ENCODE measurements at places on chromosomes 4 and X. TPM values are rescaled to one million over a fixed set of nuclear protein-coding genes. Genes with fewer than 3 reads are reported as not detected.
A peak's percentile ranks its signal among the peaks of the same experiment; 100 is the strongest.

DNA sequence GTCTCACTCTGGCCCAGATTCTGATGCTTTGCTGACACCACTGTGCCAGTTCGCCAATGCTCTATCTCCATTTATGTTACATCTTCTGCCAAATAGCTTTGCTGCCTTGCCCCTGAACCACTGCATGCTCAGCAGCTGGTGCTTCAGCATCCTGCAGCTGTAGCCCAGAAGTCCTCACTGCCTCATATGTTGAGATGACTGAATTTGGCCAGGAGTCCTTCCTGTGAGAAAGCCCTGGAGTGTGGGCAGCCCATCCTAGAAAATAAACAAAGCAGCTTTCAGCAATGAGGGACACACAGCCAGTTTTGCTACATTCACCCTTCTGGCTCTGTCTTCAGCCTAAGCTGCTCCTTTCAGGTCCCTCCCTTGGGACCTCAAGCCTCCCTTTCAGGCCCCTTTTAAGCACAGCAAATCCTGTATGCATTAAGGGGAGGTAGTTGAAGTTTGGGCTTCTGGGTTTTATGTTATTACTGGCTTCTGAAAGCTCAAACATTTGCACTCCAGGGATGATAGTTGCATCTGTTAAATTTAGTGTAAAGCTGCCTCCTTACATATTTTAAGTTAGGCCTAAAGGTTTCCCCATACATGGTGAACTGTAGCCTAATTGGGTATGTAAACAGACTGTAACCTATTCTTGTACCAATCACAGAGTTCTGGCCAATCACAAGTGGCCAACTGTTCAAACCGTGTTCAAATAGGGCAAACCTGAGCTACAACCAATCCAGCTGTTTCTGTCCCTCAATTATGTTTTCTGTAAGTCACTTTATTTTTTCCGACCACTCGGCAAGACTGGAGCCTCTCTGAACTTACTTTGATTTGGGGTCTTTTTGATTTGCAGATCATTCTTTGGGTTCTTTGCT, 2.1 kb upstream of the TMEM165 start:
- H3K4me3 ChIP-seq, result no peak overlapping the region
- H3K36me3 ChIP-seq, result peaks cover 36% of the 10 kb centered on the region
- DNase-seq, result no peak

- peaks cover 8% of the 10 kb centered on the region for H3K4me1 ChIP-seq
- H3K27ac ChIP-seq, result no peak overlapping the region
- no peaks in the 10 kb centered on the region for H3K36me3 ChIP-seq
- no peak for DNase-seq
Measured at GRCh38 chrX:109797311-109797975, 64.4 kb upstream of the ACSL4 start.

DNA sequence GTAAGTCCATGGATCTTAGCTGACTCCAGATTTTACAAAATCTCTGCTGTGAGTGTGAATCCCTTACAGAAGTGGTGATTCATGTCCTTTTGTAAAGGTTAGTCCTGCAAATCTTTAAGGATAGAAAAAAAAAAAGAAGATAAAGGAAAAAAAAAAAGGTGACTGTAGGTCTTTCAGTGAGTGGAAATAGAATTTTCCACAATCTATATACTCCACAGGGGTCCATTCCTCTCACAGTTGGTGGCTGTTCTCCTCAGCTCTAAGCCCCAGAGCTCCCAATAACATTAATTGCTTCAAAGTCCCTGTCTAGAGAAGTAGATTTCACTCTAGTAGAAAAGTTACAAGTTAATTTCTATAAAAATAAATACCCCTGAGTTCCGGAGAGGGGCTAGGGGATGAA, 189.1 kb downstream of the NDST4 start:
- H3K36me3 ChIP-seq, result no peaks in the 10 kb centered on the region
- peaks cover 25% of the 10 kb centered on the region for H3K4me1 ChIP-seq
- no peak overlapping the region for H3K27ac ChIP-seq
- H3K4me3 ChIP-seq, result no peak overlapping the region
- DNase-seq, result no peak

DNA sequence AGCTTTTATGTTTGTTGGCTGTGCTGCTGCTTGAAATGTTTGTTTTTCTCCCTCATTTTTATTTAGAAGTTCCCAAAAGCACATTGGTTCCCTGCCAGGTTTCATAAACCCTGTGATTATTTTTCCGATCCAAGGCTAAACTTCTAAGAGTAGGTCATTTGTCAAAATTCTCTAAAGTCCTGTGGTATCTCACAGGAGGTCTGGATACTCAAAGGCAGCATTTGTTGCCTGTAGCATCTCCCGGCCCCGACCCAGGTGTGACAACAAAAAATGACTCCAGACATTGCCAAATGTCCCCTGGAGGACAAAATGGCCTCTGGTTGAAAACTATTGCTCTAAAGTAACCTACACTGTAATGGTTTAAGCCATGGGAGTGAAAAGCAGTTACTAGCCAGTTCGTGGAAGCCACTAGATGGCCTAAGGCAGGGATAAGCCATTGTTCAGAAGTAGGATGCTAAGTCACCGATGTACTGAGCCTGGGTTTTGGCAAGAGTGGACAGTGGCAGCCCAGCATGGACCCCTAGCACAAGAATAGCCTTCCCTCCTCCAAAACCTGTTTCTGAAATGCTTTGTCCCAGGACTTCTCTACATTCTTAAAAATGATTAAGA, 256.1 kb downstream of the THOC2 start:
- peaks cover 18% of the 10 kb centered on the region for H3K27me3 ChIP-seq
- no peak for DNase-seq
- no peaks in the 10 kb centered on the region for H3K4me1 ChIP-seq
- H3K36me3 ChIP-seq, result no peaks in the 10 kb centered on the region
- H3K27ac ChIP-seq, result no peak overlapping the region
- H3K4me3 ChIP-seq, result no peak overlapping the region

- H3K4me3 ChIP-seq, result no peak overlapping the region
- no peaks in the 10 kb centered on the region for H3K36me3 ChIP-seq
- peak overlapping the region; percentile 9 for H3K27ac ChIP-seq
- no peaks in the 10 kb centered on the region for H3K27me3 ChIP-seq
Measured at GRCh38 chr4:156547439-156547838, 424.2 kb downstream of the PDGFC start.

- peaks cover 17% of the 10 kb centered on the region for H3K4me1 ChIP-seq
- peak; percentile 84 for DNase-seq
- peaks cover 14% of the 10 kb centered on the region for H3K36me3 ChIP-seq
- peak within 1 kb of the TSS; percentile 99 for H3K27ac ChIP-seq
Measured at GRCh38 chr4:103198111-103198765, at the start of gene CENPE. TSS of gene CENPE (minus strand) at chr4:103198343. CDS start at chr4:103198319, 24 bp downstream.

DNA sequence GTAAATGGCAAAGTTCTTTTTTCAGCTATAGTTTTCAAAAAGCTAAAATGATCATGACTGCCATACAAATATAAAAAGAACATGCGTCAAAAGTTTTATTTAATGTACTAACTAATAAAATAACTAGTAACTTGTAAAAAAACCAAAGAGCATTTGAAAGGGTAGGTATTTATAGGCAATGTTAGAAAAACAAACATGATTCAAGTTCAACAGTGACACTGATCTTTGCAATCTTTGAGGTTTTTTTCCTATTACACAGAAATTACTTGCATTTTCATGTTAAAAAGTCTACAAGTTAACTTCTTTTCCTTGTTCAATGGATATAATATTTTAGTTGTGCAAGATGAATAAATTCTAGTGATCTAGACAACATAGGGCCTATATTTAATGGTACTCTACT, 72.3 kb upstream of the GRID2 start:
- no peak overlapping the region for H3K27ac ChIP-seq
- no peaks in the 10 kb centered on the region for H3K36me3 ChIP-seq
- H3K4me1 ChIP-seq, result peaks cover 25% of the 10 kb centered on the region

- no peak overlapping the region for H3K4me3 ChIP-seq
- no peaks in the 10 kb centered on the region for H3K4me1 ChIP-seq
- H3K36me3 ChIP-seq, result no peaks in the 10 kb centered on the region
- peaks cover 35% of the 10 kb centered on the region for H3K27me3 ChIP-seq
- DNase-seq, result no peak
Measured at GRCh38 chr4:2273657-2274319, 11.9 kb upstream of the MXD4 start.

DNA sequence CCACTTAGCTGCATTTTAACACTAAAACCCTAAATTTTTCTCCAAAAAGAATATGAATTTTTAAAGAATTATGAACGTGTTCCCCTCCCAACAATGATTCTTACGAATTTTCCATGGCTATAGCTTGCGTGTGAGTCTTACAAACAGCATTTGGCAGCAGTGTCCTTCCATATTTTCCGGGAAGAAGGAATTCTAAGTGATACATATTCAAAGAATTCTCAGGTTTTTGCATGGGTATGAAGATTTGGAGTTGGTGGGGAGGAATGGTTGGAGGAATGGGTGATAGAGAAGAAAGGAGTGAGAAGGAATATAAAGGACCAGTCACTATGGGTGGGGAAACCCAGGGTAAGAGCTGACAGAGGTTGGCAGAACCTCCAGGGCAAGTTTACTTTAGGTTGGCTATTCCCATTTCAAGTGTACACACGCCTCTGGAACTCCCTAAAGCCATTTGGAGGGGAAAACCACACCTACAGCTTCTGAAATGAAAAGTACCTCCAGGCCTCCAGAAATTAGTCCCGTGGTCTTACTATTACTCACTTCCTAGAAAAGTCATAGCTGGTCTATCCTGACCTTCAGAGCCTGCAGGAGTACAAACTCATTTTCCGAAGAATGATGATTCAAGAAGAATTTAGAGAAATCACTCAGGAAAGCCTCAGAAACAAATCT, 420.8 kb upstream of the DIPK2B start:
- no peak overlapping the region for H3K4me3 ChIP-seq
- no peaks in the 10 kb centered on the region for H3K27me3 ChIP-seq
- H3K36me3 ChIP-seq, result no peaks in the 10 kb centered on the region
- H3K27ac ChIP-seq, result no peak overlapping the region
- peaks cover 9% of the 10 kb centered on the region for H3K4me1 ChIP-seq

DNA sequence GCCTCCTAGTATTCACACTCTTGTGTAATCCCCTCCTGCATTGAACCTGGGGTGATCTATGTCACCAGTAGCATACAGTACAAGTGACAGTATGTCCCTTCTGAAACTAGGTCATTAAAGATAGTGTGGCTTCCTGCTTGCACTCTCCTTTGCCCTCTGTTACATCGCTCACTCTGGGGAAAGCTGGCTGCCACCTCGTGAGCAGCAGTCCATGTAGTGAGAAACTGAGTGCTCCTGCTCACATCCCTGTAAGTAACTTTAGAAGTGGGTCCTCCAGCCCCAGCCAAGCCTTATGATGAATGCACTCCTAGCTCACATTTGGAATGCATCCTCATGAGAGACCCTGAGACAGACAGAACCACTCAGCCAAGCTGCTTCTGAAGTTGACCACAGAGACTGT, 89.8 kb upstream of the TNIP3 start:
- no peak overlapping the region for H3K27ac ChIP-seq
- H3K36me3 ChIP-seq, result no peaks in the 10 kb centered on the region
- H3K4me3 ChIP-seq, result no peak overlapping the region
- H3K4me1 ChIP-seq, result no peaks in the 10 kb centered on the region

DNA sequence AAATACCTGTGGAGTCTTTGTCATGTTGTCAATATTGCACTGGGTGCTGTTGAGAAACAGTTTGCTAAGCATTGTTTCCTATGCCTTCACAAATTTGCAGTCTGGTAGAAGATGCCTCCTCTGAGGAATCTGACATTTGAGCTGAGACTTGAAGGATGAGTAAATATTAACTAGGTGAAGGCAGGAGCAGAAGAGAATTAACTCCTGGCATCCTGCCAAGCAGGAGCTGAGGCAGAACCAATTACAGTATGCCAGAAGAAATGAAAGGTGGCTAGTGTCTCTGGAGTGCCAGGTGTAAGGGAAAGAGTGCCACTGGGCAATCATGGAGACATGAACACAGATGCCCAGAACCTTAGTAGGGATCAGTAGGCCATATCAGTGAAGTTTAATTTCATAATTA, 1778.2 kb upstream of the PCDH10 start:
- H3K27ac ChIP-seq, result no peak overlapping the region
- no peaks in the 10 kb centered on the region for H3K4me1 ChIP-seq
- peak; percentile 15 for DNase-seq
- H3K4me3 ChIP-seq, result no peak overlapping the region

DNA sequence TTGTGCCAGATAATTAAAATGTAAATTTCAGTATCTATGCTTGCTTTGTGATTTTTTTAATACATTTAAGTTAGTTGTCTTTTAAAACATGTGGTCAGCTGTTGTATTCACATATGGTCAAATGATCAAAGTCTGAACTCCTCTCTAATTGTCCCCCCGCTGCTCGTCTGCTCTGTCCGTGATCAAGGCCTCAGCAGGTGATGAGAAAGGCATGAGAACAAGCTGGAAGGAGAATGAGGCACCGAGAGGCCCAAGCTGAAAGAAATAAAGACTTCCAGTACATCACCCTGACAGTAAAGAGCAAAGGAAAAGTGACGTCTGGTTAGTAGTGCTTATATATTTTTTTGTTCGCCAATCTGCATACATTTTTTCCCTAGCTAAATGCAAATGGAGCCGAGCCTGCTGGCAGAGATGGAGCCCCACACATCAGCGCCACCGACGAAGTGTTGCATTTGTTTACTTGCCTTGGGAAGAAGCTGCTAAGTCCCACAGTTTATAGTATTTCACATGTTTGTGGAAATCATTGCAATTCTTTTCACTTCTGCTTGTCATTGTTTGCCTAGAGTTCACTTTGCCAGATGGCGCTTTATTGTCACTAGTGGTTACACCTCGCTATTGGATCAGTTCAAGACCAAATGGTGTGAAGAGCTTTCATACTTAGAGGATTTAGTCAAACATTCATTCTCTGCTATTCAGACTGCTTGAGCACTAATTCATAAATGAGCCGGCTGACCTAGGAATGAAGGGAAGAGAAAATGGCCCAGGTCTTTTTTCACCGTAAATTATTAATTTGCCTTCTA, 181.5 kb downstream of the ZIC3 start:
- no peaks in the 10 kb centered on the region for H3K27me3 ChIP-seq
- H3K36me3 ChIP-seq, result no peaks in the 10 kb centered on the region
- no peak overlapping the region for H3K27ac ChIP-seq
- no peak overlapping the region for H3K4me3 ChIP-seq
- no peak for DNase-seq

GRCh38 chrX:109218761-109219160, 263.1 kb downstream of the GUCY2F start:
- H3K27me3 ChIP-seq, result no peaks in the 10 kb centered on the region
- H3K4me1 ChIP-seq, result no peaks in the 10 kb centered on the region
- H3K4me3 ChIP-seq, result no peak overlapping the region
- DNase-seq, result no peak

The SLIT2 gene
- 3.8 TPM for total RNA-seq

The SSX2B gene
- not detected for total RNA-seq

DNA sequence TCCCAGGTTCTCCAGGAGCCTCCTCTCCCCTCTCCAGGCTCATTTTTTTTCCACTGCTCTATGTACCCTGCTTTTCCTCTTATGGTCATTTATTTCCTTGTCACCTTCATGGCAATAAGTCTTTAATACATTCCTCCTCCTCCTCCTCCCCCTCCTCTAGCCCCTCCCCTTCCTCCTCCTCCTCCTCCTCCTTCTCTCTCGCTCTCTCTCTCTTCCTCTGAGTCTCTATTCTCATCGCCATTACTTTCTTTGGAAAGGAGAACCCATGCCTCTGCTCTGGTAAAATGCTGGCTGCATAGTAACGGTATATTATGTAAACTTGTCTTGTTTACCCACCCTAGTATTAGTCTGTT, 35.7 kb downstream of the ARHGAP24 start:
- H3K27ac ChIP-seq, result no peak overlapping the region
- no peak for DNase-seq
- peaks cover 18% of the 10 kb centered on the region for H3K4me1 ChIP-seq

GRCh38 chrX:153551135-153551534, 33.7 kb downstream of the ATP2B3 start:
- H3K27me3 ChIP-seq, result peaks cover 100% of the 10 kb centered on the region
- no peak for DNase-seq
- no peak overlapping the region for H3K27ac ChIP-seq
- no peak overlapping the region for H3K4me3 ChIP-seq

All from Calu3 (cell line).